Fibroblast of skin of abdomen (primary cell): ENCODE measurements at places on chromosomes 6 and 20.

- no peak for DNase-seq
These were observed 28.9 kb downstream of the TPD52L1 start for GRCh38 chr6:125182237-125183008.

DNA sequence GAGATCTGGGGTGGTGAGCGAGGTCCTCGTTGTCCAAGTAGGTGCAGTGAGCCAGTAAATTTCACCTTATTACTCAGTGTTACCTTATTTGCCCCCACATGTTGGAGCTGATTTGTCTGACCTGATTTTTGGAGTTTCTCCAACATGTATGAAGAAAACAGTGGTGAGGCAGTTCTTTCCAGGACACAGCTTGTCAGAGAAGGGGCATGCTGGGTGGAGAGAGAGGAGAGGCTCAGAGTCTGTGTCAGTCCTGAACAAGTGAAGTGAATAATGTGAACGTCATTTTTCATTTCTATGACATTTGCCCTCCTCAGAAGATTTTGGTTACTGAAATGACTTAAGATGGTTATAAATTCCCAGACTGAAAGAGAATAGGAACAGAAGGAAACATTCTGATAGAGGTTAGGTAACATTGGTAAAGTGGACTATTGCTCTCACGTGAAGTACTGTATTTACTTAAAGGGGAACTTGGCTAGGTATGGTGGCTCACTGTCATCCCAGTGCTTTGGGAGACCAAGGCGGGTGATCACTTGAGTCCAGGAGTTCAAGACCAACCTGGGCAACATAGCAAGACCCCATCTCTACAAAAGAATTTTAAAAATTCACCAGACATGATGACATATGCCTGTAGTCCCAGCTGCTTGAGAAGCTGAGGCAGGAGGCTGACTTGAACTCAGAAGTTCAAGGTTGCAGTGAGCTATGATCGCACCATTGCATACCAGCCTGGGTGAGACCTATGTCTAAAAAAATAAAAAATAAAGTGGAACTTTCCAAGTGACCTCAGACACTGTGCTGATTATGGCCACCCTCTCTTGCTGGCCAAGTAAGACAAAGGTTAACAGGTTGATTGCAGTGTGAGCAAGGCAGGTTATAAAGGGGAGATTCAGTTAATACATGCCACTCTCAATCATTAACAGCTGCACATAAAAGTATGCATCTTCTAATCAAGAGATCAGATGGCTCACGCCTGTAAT lies 184.3 kb downstream of the EDN1 start:
- DNase-seq: peak; percentile 50

GRCh38 chr6:93842178-93842577 lies 422.8 kb upstream of the EPHA7 start:
- DNase-seq: no peak

GRCh38 chr20:64069614-64070243 lies 6.7 kb downstream of the TCEA2 start:
- peak; percentile 12 for DNase-seq

DNA sequence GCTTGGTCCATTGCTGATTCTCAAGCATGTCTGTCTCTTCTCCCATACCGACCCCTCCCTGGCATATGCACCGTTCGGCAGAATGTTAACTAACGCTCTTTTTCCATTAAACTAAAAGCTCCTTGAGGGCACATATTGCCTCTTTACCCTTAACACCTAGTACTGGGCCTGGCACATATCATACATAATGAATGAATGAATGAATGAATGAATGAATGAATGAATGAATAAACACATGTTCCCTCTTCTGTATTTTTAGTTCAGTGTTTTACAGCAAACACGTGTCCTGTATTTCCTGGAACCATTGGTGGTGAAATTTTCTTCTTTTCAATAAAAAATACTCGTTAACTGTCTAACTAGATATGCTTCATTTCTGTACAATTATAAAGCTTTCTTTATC lies 174.4 kb upstream of the DTNBP1 start:
- no peak for DNase-seq

GRCh38 chr20:10352934-10353824 lies 80.8 kb downstream of the MKKS start:
- no peak for DNase-seq

DNA sequence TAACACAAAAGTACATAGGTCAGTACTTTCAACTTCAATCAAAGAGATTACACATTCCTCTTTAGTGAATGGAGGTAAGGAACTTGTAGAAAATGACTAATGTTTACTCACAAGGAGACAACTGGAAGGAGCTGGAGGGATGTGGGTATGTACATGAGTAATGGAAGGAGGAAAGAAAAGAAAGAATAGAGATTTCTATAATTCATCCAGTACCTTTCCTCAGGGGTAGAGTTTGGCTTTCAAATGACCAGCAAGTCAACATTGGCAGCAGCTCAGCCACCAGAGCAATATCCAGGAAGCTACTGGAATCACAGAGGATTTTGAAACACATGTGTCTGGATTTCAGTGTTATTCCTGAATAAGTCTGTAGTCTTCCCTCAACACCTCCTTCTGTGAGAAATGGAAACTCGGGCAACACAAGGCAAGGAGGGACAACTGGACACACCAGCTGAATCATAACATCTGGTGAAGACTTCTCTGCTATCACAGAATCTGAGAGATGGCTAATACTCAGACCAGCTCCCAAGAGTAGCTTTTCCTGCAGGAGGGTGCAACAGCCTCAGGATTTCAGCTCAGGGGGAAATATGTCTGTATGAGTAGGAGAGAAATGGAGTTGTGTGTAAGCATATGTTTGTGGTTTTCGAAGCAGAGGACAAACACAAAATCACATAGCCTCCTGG lies 98.8 kb downstream of the HAO1 start:
- peak; percentile 68 for DNase-seq

- no peak for DNase-seq
These were observed 66.1 kb downstream of the HMGCLL1 start for GRCh38 chr6:55512904-55513303.

- DNase-seq: no peak
These were observed 57.1 kb upstream of the MLN start for GRCh38 chr6:33860706-33861474.

GRCh38 chr6:84867521-84867920 lies 103.1 kb upstream of the TBX18 start:
- DNase-seq: peak; percentile 72

GRCh38 chr6:4394786-4395185 lies 259.4 kb upstream of the ECI2 start:
- no peak for DNase-seq

DNA sequence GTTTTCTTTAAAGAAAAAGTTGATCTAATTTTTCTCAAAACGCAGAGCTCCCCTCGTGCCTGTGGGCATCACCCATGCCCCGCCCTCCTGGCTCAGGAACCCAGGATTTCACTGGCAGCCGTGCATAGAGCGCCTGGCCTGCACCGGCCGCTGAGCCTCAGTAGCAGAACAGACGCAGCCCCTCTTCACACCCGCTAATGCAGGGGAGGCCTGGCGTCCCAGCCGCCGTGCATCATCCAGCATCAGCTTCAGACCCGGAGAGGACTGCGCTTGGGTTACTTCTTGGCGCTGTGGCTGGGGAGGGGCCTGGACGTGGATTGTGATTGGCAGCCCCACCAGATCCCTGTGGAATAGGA lies 18.1 kb downstream of the RBM38 start:
- DNase-seq: no peak

DNA sequence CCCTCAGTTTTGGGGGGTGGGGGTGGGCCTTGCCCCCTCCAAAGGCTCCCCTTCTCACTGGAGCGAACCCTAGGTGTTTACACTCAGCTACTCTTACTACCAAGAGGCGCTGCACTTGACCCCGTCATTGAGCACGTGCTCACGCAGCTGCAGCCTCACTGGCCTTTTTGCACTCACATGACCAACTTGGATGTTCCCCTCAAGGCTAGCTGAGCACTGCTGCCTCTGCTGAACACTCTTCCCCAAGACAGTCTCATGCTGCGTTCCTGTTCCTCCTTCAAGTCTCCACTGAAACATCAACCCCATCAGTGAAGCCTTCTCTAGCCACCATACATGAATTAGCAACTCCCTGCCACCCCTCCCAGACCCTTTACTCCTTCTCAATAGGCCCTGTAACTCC lies 4.0 kb downstream of the SOD2 start:
- no peak for DNase-seq

DNA sequence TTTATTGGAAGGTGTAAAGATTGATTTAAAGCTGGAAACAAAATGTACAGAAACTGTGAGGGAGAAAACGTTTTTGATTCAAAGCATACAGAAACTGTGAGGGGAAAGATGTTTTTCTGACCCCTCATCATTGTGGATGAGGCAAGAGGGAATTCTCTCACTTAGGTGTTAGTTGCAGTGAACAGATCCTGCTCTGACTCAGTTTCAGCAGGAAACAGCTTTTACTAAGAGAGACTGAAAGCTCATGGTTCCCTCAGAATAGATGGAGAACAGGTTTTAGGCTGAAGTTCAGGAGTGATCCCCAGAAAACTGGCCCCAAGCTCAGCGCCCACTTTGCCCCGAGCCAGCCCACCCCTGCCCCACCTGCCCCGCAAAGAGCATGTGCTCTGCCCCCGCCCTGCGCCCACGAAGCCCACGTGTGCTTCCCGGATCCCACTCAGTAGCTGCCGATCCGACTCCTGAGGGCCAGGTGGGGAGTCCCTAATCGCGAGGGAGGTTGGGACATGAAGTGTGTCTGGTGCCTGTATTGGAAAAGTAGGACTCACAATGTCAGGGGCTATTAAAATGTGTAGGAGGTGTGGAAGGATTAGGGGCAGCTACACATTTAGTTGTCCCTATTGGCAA lies 41.2 kb downstream of the DUSP22 start:
- DNase-seq: no peak

GRCh38 chr6:110606151-110606550 lies 129.7 kb upstream of the SLC22A16 start:
- DNase-seq: no peak

GRCh38 chr6:137970368-137970767 lies 103.3 kb downstream of the TNFAIP3 start:
- DNase-seq: no peak

DNA sequence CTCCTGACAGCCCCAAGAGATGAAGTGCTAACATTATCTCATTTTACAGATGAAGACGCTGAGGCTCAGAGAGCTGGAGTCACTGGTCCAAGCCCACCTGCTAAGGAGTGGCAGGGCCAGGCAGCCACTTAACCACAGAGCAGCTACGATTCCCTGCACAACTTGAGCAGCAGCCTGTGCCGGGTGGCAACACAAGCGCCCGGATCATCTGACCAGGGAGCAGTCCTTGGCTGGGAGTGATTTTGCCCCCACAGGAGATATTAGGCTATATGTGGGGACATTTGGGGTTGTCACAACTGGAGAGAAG lies 93.2 kb upstream of the PTPN1 start:
- no peak for DNase-seq

GRCh38 chr20:49710971-49711666 lies 2.6 kb downstream of the B4GALT5 start:
- DNase-seq: no peak

DNA sequence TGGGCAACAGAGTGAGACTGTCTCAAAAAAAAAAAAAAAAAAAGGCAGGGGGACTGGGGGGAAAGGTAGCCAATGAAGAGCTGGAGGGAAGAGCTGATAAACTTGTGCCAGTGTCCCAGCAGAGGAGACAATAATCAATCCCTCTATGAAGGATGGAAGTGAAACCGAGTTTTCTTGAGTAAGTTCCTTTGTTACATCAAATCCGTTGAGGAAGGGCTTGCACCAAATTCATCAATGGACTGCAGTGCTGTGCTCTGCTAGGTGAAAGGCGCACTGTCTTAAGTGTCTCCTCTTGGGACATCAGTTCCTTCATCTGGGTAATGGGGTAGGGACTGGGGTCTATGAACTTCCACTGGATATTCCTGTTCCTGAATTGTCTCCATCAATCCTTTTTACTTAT lies 3.0 kb upstream of the CRIP3 start:
- DNase-seq: no peak

GRCh38 chr20:24648919-24649318 lies 179.5 kb downstream of the SYNDIG1 start:
- no peak for DNase-seq

- no peak for DNase-seq
These were observed 62.9 kb downstream of the SSR1 start for GRCh38 chr6:7249946-7250643.

DNA sequence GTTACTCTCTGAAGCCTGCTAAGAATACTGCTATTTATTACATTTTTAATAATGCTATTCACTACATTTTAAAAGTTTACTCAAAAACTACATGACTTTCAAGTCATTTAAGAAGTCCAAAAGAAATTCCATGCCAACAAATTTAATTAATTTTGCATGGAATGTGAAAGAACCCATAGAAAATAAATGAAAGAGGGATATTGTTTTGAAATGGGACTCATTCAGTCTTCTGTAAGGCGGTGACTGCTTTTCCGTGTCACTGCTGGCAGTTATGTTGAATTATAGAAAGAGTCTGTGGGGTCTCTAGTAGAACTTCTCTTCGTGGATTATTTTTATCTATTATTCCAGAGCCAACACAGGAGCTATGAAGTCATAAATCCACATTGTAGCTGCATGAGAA lies 211.2 kb downstream of the LAMA2 start:
- no peak for DNase-seq

DNA sequence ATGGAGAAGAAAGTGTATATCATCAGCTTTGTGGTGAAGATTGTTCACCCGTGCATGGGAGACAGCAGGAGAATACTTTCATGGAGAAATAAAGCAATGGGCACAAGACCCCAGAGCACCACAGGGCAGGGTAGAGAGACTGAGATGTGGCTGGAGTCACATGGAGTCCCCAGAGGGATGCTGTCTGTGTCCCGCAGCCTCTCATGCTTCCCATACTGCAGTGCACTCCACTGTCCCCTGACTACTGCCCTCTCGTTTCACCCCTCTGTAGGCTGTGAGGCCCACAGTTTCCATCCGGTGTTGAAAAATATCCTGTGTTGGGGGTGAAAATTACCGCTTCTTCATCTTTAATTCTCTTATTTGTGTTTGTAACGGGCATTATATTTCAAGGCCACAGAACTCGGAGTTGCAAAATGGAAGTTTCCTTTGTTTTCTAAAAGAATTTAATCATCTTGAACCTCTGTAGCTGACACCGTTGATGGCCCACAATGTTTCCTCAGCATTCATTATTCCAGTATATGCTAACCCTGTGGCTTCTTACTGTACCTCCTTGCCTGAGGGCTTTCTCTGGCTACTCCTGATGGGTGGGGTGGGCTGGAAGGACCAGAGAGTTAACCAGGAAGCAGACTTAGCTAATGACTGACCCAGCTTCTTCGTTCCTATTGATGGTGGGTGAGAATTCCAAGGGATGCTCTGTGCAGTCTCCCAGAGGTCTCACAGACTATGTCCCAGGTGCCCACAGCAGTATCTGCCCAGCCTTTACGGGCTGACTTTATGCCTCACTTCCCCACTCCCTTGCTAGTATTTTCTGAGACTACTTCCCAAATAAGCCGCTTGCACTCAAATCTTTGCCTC lies 51.7 kb downstream of the PROKR2 start:
- DNase-seq: no peak

- no peak for DNase-seq
These were observed 163.7 kb downstream of the CARMIL1 start for GRCh38 chr6:25442898-25443297.

GRCh38 chr6:156654919-156655918 lies 122.0 kb upstream of the ARID1B start:
- DNase-seq: no peak

DNA sequence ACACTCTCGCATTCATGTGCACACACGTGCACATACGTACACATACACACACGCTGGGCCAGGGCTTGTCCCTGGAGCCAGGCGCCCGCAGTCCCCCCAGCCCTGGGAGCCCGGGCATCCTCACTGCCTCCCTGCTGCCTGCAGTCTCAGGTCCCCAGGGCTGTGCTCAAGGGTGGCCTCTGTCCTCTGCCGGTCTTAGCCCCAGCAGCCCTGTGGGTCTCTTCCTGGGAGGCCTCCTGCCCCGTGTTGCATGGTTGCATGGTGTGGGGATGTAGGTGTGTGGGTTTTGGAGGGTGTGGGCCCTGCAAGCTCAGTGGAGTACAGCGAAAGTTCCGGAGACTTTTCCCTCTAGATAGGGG lies 101.5 kb downstream of the TMEM242 start:
- DNase-seq: no peak
